ENCODE measurements at places on chromosomes 16 and 17.

DNA sequence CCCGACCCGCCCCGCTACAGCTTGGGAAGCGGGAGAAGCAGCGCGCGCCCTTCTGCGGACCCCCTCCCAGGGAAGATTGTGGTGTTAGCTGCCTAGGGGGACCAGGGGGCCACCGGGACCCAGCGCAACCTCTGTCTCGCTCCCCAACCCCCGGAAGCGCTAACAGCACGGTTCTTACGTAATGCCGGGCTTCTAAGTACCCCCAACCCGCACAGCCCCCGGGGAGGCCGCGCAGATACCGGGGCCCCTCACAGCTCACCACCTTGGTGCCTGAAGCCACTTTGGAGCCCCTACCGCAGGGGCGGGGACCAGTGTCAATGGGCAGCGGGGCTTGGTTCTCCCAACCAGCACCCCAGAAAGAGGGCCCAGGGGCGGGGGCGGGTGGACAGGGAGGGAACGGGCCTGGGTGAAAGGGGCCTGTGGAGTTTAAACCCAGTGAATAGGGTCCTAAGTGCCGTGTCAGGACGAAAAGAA is 348 bp downstream of the MPP2 start:
- no peak for DNase-seq

DNA sequence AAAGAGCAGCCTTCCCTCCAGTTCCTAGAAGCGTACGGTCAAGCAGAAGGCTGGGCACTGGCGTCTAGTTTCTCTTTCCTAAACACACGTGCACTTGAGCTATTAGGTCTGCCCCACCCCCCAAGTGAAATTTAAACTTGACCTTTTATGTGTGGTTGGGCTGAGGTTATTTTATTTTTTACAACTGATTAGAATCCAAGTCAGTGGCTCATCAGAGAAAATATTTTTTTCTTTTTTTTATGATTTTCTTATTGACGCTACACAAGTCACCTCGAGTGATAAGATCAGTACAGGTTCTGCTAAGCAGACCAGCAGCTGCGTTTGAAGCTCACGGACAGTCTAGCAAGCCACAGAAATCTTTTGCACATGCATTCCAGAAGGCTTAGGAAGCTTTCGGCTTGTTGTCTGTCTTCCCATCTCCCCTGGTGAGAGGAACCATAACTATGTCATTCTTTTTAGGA is 95.1 kb downstream of the ZFHX3 start:
- DNase-seq: no peak

- DNase-seq: no peak
Observed at GRCh38 chr16:57184887-57185445, 873 bp downstream of the PSME3IP1 start.

DNA sequence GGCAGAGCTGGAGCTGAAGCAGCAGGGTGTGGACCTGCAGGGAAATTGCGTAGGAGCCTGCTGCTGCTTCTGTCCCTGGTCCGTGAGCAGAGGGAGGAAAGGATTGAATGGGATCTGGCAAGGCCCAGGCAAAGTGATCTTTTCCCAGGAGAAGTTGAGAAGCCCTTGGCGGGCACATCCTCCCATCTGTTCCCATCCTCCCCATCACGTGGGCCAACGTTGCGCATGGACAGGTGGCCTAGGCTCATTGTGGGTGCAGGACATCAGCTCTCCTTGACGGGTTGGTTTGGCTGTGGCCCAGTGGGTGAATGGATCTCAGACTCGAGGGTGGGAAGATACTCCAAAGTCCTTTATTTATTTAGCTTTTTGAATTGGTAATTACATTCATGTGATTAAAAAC is 29.4 kb upstream of the POLR3E start:
- DNase-seq: no peak

GRCh38 chr16:58422809-58423208 is 30.5 kb downstream of the GINS3 start:
- DNase-seq: no peak

DNA sequence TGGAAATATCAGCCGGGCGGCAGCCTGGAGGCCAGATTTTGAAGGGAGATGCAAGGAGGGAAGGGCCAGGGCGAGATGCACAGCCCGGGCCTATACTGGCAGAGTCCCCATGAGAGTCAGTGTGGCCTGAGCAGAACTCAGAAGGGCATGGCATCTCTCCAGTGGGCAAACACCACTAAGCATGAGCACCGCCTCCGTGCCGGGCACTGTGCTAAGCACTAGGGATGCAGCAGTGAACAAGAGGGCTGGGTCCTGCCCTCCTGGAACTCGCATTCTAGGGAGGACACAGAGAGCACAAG is 33.5 kb downstream of the TK2 start:
- no peak for DNase-seq

GRCh38 chr16:8878523-8878911 is 3.6 kb upstream of the LITAFD start:
- peak; percentile 58 for DNase-seq

DNA sequence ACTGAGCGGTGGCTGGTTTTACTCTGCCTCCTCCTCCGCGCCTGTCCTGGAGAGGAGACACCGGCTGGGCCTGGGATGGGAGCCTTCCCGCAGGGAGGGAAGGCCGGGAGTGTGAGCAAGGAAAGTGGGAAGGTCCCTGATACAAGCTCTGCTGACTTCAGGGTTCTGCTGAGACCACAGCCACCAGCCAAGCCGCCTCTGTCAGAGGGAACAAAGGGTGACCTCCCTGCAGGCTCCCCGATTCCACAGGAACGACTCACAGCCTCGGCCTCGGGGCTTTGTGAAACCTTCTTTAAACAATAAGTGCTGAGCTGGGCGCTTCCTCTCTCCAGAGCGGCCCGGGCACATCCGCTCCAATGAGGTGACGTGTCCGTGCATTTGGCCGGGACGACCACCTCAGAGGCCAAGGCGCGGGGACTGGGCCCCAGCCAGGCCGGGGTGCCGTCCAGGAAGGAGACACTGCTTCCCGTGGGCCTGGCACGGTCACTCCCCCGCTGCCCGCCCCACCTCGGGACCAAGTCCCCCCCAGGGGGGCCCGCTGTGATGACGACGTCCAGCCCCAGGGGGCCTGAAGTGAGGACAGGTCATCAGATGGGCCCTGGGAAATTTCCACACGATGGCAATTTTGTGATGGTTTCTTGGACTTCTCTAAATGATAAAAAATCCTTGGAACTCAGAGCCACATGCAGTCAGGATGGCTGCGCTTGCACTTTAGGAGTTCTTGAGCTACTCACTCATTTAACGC is 11.8 kb upstream of the CIBAR2 start:
- DNase-seq: peak; percentile 65

GRCh38 chr17:67628580-67629013 is 89.1 kb upstream of the NOL11 start:
- DNase-seq: no peak

DNA sequence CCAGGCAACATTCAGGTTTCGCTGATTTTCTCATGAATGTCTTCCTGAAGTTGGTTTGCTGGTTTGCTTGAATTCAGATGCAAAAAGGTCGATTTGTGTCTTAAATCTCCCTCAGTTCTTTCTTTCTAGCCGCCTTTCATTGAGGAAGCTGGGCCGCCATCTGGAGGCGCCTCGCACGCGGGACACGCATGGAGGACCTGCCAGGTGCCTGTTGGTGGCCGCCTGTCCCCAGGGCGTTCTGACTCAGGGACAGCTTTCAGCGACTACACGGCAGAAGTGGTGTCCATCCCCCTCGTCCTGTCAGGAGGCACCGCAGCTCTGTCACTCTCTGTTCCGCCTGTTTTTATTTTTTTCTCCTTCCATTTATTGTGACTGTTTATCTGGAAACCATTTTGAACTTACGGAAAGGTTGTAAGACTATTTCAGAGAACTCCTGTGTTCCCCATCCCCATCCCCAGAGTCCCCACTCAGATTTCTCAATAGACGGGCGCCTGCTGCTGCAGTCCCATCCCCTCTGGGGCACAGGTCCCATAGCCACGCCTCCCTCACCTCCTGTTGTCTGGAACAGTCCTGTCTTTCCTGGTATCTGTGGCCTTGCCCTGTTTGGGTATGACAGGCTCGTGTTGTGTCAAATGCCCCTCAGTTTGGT is 33.2 kb downstream of the COX4I1 start:
- DNase-seq: no peak

GRCh38 chr16:56738221-56738620 is 8.3 kb downstream of the NUP93 start:
- DNase-seq: no peak

DNA sequence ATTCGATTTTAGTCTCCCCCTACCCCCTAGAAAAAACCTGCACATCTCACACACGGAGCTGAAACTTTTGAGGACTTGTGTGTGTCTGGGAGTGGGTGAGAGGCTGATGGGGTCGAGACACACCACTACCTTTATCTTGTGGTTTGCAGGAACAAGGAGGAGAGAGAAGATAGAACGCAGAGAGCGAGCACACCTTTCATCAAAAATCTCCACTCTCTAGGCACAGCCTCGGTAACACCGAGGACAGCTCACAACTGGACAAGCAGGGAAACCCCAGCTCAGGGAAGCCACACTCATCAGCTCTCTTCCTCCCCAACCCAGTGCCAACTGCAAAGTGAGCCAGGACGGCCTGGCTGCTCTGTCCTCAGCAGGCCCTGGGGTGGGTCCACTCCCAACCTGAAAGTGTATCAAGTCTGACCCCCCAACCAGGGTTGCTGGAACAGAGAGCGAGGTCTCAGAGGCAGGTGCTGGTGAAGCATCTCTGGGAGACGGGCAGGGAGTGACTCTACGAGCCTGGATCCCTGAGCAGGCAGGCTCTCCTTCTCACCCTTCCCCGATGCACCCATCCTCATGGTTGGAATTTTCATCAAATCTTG is 5.2 kb upstream of the GHDC start:
- no peak for DNase-seq

DNA sequence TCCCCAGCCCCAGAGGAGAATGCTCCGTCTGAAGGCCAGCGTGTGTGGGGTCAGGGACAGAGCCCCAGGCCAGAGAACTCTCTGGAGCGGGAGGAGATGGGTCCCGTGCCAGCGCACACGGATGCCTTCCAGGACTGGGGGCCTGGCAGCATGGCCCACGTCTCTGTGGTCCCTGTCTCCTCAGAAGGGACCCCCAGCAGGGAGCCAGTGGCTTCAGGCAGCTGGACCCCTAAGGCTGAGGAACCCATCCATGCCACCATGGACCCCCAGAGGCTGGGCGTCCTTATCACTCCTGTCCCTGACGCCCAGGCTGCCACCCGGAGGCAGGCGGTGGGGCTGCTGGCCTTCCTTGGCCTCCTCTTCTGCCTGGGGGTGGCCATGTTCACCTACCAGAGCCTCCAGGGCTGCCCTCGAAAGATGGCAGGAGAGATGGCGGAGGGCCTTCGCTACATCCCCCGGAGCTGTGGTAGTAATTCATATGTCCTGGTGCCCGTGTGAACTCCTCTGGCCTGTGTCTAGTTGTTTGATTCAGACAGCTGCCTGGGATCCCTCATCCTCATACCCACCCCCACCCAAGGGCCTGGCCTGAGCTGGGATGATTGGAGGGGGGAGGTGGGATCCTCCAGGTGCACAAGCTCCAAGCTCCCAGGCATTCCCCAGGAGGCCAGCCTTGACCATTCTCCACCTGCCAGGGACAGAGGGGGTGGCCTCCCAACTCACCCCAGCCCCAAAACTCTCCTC is 10.4 kb downstream of the CX3CL1 start:
- peak; percentile 56 for DNase-seq

- DNase-seq: no peak
Observed at GRCh38 chr16:57409870-57410587, 5.5 kb downstream of the CCL17 start.

- no peak for DNase-seq
Observed at GRCh38 chr16:54370278-54371040, 83.9 kb upstream of the IRX3 start.

DNA sequence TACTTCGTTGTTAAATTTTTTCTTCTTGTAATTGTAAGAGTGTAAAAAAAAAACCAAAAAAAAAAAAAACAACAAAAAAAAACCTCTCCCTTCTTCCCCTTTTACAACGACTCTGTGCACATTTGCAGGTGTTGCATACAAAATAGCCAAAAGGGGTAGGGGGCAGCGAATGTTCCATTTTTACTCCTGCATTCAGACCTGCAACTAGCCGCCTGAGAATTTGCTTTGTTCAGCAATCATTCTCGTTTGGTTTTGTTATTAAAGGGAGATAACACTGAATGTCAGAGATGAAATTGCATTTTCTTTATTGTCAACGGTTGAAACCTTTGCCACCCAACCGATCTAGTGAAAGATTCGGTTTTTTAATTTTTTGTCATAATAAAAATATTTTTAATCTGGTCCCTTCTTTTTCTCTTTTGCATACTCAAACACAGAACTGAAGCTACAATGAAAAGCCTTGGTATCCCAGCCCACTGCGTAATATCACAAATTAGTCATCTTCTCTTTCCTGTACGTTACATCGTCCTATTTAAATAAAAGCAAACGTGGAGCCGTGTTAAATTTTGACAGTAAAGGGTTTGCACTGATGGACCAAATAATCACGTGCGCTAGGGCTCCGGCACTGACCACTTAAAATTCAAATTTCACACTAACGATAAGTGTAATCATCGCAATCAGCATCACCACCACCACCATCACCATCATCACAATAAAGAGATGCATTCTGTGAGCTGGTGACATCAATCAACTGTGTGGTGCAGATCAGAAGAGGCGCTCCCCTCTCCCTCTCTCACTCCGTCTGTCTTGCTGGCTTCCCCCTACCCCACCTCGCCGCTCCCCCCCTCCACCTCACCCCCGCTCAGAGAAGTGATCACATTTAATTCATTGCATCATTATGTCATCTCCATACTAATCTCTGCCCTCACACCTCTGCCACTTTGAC is 406.2 kb upstream of the PSMD7 start:
- DNase-seq: no peak

DNA sequence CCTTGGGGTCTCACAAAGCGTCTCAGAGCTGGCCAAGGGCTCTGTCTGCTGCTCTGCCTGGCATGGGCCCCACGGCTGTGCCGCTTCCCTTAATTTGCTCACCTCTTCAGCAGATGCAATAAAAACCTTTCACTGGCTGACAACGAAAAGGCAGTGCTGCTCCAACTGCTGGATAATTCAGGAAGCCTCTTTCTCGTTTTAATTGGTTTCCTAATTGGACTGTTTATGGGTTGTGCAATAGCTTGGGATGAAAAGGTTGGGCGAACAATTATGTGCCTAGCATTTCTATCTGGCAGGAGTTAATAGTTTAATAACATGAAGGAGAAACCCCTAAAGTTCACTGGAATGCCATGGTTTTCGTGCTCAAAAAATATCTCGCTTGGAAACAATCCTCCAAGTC is 234.1 kb upstream of the IRX5 start:
- no peak for DNase-seq

- DNase-seq: no peak
Observed at GRCh38 chr17:78652024-78652423, 74.8 kb upstream of the DNAH17 start.

DNA sequence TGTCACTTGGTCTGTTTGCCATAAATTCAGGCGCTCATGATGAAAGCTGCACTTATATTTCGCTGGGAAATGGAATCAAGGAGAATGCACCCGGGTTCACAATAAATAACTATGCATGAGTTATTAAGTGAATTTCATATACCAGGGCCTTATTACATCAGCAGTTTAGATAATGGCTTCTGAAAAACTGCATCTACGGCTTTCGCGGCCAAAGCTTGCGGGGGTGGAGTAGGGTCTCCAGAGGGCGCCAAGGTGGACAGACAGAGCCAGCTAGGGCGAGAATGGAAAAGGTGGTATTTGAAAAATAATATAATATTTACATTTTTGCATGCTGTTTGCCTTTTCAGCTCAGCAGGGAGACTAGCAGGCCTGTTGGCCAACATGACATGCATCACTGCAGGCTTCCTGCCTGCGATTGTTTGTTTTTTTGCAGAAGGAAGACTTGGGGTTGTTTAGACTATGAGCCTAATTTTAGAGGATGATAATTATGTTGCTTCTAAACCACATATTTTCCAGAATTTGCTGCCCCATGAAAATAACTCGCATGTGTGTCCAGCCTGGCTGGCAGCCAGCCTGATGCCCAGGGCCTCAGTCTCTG is 173.8 kb upstream of the IRX3 start:
- DNase-seq: no peak

- no peak for DNase-seq
Observed at GRCh38 chr17:75625813-75626486, 7.3 kb upstream of the SMIM5 start.
